Activated T-cell treated with anti-CD3 and anti-CD28 coated beads, Interleukin-2, amount 50 U/mL, for 24 hours (primary cell): ENCODE measurements at places on chromosomes 5 and 9.

- H3K36me3 ChIP-seq: no peaks in the 10 kb centered on the region
- no peaks in the 10 kb centered on the region for H3K4me1 ChIP-seq
- no peak overlapping the region for H3K4me3 ChIP-seq
- H3K27ac ChIP-seq: no peak overlapping the region
- no peaks in the 10 kb centered on the region for H3K27me3 ChIP-seq
- DNase-seq: no peak
These were observed 60.1 kb upstream of the ZNF608 start for GRCh38 chr5:124806373-124807077.

DNA sequence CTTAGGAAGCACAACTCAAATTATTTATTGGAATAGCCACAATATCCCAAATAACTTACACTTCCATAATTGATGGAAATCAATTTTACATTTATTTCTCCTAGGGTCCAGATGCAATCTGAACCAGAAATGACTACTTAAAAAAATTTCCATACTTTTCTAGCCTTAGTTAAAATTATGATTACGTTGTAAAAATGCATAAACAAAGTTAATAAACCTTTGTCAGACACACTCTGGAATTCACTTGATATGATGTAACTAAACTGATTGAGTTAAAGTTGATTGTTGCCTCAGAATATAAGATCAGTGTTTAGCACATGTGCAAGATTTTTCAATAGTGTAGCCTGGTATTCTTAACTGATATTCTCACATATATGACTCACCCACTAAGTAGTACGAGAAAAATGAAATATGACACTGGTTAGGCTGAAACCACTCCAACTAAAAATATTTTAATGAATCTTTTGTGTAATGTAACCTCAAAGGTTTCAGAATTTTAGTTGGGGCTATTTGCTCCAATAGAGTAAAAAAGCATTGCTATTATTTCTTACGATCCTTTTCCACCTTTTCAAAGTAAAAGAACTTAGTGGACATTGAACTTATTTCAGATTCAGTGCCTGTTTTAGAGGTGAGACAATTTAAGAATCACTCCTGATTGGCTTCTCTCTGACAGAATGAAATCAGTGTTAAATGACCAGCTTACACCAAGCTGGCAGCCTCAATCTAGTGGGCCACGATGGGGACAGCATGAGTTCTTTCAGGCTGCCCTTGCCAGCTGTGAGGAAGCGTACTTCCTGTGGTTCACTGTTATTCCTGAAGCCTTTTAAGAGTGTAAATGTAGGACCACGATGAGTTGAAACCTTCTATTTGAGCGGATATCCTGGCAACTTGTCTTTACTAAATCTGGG, 277.2 kb upstream of the CDH9 start:
- H3K27me3 ChIP-seq: no peaks in the 10 kb centered on the region
- no peaks in the 10 kb centered on the region for H3K4me1 ChIP-seq
- no peaks in the 10 kb centered on the region for H3K36me3 ChIP-seq
- no peak overlapping the region for H3K27ac ChIP-seq
- no peak for DNase-seq
- no peak overlapping the region for H3K4me3 ChIP-seq

- peaks cover 23% of the 10 kb centered on the region for H3K27me3 ChIP-seq
- H3K4me1 ChIP-seq: peaks cover 5% of the 10 kb centered on the region
- no peak for DNase-seq
- H3K27ac ChIP-seq: no peak overlapping the region
These were observed 22.0 kb downstream of the CRB2 start for GRCh38 chr9:123378025-123378424.

GRCh38 chr5:79745255-79745654, 55.6 kb downstream of the CMYA5 start:
- H3K27me3 ChIP-seq: peaks cover 21% of the 10 kb centered on the region
- peaks cover 1% of the 10 kb centered on the region for H3K4me1 ChIP-seq
- DNase-seq: no peak
- no peaks in the 10 kb centered on the region for H3K36me3 ChIP-seq
- no peak overlapping the region for H3K27ac ChIP-seq
- H3K4me3 ChIP-seq: no peak overlapping the region

- DNase-seq: no peak
- H3K27me3 ChIP-seq: no peaks in the 10 kb centered on the region
- H3K4me1 ChIP-seq: no peaks in the 10 kb centered on the region
These were observed 12.7 kb downstream of the PDGFRB start for GRCh38 chr5:150142959-150143349.

- no peaks in the 10 kb centered on the region for H3K4me1 ChIP-seq
- H3K36me3 ChIP-seq: no peaks in the 10 kb centered on the region
- no peak overlapping the region for H3K4me3 ChIP-seq
- no peak for DNase-seq
- no peak overlapping the region for H3K27ac ChIP-seq
These were observed 752.8 kb downstream of the IRX1 start for GRCh38 chr5:4348423-4348822.

- no peak for DNase-seq
- peaks cover 84% of the 10 kb centered on the region for H3K27me3 ChIP-seq
- H3K4me1 ChIP-seq: peaks cover 26% of the 10 kb centered on the region
- no peak overlapping the region for H3K4me3 ChIP-seq
- no peak overlapping the region for H3K27ac ChIP-seq
These were observed 3.0 kb upstream of the PCDH1 start for GRCh38 chr5:141880961-141881801.

GRCh38 chr5:139659695-139660101, 11.5 kb downstream of the CXXC5 start:
- H3K4me1 ChIP-seq: peaks cover 14% of the 10 kb centered on the region
- H3K36me3 ChIP-seq: no peaks in the 10 kb centered on the region
- peaks cover 13% of the 10 kb centered on the region for H3K27me3 ChIP-seq
- no peak overlapping the region for H3K27ac ChIP-seq

DNA sequence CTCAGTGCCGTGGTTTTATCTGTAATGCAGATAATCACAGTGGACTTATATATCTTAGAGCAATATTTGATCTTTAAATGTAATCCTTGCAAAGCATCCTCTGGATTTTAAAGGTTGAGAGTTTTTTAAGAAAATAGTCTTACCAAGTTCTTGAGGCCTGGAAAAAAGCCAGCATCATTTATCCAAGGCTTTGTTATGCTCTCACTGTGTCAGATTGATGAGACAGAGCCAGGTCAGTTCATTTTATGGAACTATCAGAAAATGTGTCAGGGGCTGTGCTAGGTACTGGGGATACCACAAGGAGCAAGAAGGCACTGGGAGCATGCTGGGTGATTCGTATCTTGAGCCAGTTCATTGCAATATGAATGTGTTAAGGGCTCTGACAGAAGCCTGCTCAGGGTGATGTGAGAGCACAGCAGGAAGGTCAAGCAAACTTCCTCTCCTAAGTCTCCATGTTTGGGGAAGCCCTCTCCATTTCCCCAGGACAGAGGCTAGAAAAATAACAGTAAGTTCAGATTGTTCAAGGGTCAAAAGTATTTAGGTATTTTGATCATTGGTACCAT, 19.7 kb downstream of the C7 start:
- no peaks in the 10 kb centered on the region for H3K4me1 ChIP-seq
- H3K4me3 ChIP-seq: no peak overlapping the region
- H3K27me3 ChIP-seq: peaks cover 2% of the 10 kb centered on the region
- H3K36me3 ChIP-seq: no peaks in the 10 kb centered on the region
- DNase-seq: no peak

DNA sequence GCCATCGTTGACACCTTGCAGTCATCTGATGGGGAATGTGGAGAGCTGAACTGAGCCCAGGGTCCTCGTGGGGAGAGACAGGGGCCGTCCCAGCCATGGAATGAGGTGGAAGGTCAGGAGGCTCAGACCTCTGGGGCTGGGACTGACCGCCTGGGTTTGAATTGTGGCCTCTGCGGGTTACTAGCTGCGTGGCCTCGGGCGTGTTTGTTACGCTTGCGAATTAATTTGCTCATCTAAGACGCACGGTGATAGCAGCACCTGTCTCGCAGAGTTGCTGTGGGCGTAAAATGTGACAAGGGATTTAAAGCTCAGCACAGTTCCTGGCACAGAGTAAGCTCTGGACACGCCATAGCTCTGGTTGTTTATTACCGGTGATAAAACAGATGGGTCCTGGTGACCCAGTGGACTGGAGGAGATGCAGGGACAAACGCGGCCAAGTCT, 19.4 kb upstream of the DAB2IP start:
- peaks cover 17% of the 10 kb centered on the region for H3K27me3 ChIP-seq
- H3K4me1 ChIP-seq: peaks cover 5% of the 10 kb centered on the region
- H3K4me3 ChIP-seq: no peak overlapping the region
- no peak for DNase-seq

- H3K4me3 ChIP-seq: no peak overlapping the region
- H3K27ac ChIP-seq: no peak overlapping the region
- no peaks in the 10 kb centered on the region for H3K27me3 ChIP-seq
- no peaks in the 10 kb centered on the region for H3K36me3 ChIP-seq
- no peak for DNase-seq
- peaks cover 35% of the 10 kb centered on the region for H3K4me1 ChIP-seq
These were observed 18.2 kb upstream of the DCP2 start for GRCh38 chr5:112958093-112959088.

DNA sequence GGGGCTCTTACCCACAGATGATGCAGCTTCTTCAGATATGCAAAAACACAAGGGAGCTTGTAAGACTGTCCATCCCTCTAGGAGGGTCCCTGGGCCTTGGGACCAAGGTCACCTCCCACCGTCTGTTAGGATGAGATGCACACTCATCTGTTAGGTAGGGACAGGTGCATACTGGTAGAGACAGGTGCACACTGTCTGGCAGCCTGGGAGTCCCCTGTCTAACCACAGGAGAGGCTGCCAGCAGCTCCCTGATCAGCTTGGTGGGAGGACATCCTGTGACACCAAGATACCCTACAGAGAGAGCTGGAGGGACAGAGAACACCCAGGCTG, 13.2 kb downstream of the TSPAN17 start:
- peaks cover 29% of the 10 kb centered on the region for H3K4me1 ChIP-seq
- DNase-seq: no peak
- no peak overlapping the region for H3K27ac ChIP-seq
- no peak overlapping the region for H3K4me3 ChIP-seq
- peaks cover 24% of the 10 kb centered on the region for H3K36me3 ChIP-seq
- peaks cover 17% of the 10 kb centered on the region for H3K27me3 ChIP-seq

- H3K36me3 ChIP-seq: no peaks in the 10 kb centered on the region
- H3K27ac ChIP-seq: no peak overlapping the region
- no peak overlapping the region for H3K4me3 ChIP-seq
- H3K4me1 ChIP-seq: no peaks in the 10 kb centered on the region
These were observed 123.8 kb downstream of the ASTN2 start for GRCh38 chr9:117290856-117291622.

DNA sequence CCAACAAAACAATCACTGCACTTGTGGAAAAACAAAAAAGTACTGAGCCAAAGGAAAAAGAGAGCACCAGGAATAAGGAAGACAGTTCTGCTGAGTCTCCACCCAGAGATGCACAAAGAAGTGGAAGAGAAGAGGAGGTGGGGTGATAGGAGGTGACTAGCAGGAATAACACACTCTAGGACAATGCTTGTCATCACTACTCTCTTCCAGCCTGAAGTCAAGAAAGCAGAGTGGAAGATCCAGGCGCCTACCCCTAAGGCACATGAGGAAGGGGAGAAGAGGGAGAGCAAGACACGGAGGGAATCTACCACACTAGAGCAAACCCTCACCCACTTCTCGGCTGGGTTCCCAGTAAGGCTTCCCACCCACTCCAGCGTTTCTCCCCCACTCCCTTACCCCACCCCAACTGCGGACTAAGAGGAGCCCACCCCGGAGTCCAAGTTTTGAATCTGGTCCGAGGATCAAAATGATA, 1.7 kb downstream of the SLIT3 start:
- H3K36me3 ChIP-seq: no peaks in the 10 kb centered on the region
- peaks cover 14% of the 10 kb centered on the region for H3K4me1 ChIP-seq
- H3K4me3 ChIP-seq: no peak overlapping the region

- H3K4me1 ChIP-seq: no peaks in the 10 kb centered on the region
- no peak overlapping the region for H3K27ac ChIP-seq
- DNase-seq: no peak
- no peaks in the 10 kb centered on the region for H3K36me3 ChIP-seq
- H3K4me3 ChIP-seq: no peak overlapping the region
These were observed 112.7 kb downstream of the SMC2 start for GRCh38 chr9:104206766-104207165.

GRCh38 chr9:134328841-134329575, 2.8 kb downstream of the RXRA start:
- H3K4me3 ChIP-seq: no peak overlapping the region
- no peak for DNase-seq
- no peak overlapping the region for H3K27ac ChIP-seq
- no peaks in the 10 kb centered on the region for H3K36me3 ChIP-seq
- H3K4me1 ChIP-seq: peaks cover 10% of the 10 kb centered on the region
- H3K27me3 ChIP-seq: peaks cover 16% of the 10 kb centered on the region

DNA sequence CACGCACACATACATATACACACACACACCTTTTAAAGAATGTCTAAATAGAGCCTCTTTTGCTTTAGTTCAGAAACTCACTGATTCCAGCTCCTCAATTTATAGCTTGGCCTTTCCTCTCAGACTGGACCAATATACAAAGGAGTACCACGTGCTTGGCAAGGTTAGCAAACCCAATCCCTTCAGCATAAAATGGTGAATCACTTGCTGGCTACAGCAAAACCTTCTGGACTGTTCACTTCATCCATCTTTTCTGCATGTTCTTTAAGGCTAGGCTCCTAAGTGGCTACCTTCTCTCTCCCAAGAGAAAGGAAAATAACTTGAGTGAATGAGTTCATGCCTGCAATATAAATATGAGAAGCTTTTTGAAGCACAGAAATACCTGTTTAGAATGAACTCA, 109.7 kb downstream of the LPAR1 start:
- no peak overlapping the region for H3K27ac ChIP-seq
- DNase-seq: no peak
- no peaks in the 10 kb centered on the region for H3K36me3 ChIP-seq
- H3K27me3 ChIP-seq: no peaks in the 10 kb centered on the region
- H3K4me3 ChIP-seq: no peak overlapping the region

GRCh38 chr9:105296445-105296844, 52.0 kb downstream of the SLC44A1 start:
- no peak overlapping the region for H3K27ac ChIP-seq
- peaks cover 17% of the 10 kb centered on the region for H3K36me3 ChIP-seq
- DNase-seq: no peak

DNA sequence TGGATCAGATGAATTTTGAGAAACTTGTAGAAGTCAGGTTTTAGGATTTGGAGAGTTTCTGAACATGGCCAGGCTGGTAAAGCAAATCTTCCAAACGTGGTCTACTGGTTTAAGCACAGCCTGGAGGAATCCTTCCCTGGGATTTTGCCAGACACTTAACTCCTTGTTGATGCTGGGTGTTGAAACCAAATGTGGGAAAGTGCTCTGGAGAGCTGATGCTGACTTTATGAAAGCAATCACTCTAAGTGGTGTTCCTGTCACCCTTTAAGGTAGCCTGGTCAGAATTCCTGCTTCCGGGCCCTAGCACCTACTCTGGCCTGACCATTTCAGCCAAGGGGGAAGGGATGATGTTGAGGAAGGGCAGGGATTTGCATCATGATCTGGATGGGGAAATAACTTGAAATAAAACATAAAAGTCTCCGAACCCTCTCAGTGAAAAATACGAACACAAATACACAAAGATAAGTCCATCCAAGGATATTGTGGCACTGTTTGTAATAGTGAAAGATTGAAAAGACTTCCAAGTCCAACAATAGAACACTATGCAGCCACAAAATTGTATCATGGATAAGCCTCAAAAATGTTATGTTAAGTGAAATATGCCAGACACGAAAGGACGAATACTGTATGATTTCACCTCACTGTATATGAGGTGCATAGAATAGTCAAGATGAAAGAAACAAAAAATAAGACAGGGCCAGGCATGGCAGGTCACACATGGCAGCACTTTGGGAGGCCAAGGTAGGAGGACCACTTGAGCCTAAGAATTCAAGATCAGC, 57.7 kb downstream of the PDE6A start:
- H3K27ac ChIP-seq: no peak overlapping the region
- peaks cover 3% of the 10 kb centered on the region for H3K27me3 ChIP-seq
- H3K36me3 ChIP-seq: no peaks in the 10 kb centered on the region
- no peaks in the 10 kb centered on the region for H3K4me1 ChIP-seq

GRCh38 chr5:138645778-138646575, 70.8 kb upstream of the HSPA9 start:
- H3K4me3 ChIP-seq: no peak overlapping the region
- H3K27ac ChIP-seq: no peak overlapping the region
- no peak for DNase-seq
- no peaks in the 10 kb centered on the region for H3K4me1 ChIP-seq
